ENCODE measurements at places on chromosomes 1 and 21.
A peak's percentile ranks its signal among the peaks of the same experiment; 100 is the strongest.

DNA sequence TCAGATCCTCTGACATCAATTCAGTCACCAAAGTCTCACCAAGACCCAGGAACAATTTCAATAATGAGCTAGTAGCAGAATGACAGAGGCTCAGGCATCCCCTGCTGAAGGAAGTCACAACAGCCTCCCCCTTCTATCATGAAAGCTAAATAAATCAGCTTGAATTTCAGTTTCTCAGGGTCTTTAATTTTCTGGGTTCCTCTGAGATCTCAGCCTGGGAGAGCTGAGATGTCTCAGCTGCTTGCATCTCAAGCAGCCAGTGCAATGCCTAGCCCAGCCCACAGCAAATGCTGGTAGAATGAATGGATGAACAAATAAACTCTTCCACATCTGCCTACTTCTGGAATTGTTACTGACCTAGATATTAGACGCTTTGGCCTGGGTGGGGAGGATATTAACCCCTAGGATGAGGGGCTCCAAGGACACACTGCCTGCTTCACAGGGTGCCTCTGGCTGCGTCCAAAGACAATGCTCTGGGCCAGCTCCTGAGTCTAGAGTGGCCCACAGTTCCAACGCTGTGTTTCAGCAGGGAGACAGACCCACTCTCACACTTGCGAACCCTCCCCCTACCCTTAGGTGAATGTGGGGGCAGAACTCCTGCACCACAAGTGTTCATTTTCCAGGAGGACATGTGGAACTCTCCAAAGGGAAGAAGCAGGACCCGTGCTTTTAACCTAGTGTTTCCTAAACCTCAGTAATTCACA, 11.2 kb upstream of the LORICRIN start:
- DNase-seq = no peak

DNA sequence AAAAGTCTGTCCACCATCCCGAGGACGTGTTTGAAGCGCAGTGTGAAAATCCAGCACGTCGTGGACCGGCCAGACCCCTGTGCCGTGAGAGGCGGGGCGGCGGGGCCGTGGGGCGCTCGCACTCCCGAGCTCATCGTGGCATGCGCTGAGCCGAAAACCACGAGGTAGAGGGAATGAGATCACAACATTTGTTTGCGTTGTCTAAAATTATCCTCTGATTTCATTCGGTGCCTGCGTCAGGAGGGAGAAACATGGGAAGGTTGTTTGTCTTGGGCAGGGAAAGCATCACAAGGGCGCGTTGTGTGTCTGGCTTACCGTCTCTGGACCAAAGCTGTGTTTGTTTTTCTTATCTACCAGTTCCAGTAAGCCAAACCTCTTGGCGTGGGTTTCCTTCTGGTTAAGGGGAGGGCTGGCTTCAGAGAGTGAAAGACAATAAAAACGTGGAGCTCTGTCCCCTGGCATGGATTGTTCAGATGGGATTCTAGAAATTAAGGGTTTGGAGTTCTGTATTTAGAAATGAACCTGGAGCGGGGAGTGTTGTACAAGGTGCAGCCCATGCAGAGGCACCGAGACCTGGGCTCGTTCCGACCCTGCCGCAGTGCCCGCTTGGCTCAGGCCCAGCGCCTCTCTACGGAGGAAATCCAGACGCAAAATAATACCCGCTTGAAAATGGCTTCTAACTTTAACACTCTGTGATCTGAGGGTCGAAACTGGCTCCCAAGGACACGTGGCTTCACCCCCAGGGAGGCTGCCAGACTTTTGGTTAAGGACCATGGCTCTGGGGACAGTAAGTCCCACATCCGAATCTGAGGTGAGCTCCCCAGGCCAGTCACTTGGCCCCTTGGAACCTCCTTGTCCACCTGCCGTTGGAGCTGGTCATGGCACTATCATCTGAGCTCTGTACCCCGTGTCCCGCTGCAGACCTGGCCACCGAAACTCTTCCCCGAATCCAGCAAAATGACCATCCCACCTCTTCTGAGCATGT, 68.7 kb upstream of the FAM3B start:
- peak; percentile 22 for DNase-seq

- no peak for DNase-seq
These were observed 9.8 kb downstream of the C1orf35 start for GRCh38 chr1:228093050-228093906.

- no peak for DNase-seq
These were observed 47.0 kb downstream of the MRPL39 start for GRCh38 chr21:25560271-25560685.

GRCh38 chr1:19800076-19800804, 524 bp upstream of the TMCO4 start:
- no peak for DNase-seq

- peak; percentile 79 for DNase-seq
These were observed 21.4 kb upstream of the FASLG start for GRCh38 chr1:172637522-172637921.

DNA sequence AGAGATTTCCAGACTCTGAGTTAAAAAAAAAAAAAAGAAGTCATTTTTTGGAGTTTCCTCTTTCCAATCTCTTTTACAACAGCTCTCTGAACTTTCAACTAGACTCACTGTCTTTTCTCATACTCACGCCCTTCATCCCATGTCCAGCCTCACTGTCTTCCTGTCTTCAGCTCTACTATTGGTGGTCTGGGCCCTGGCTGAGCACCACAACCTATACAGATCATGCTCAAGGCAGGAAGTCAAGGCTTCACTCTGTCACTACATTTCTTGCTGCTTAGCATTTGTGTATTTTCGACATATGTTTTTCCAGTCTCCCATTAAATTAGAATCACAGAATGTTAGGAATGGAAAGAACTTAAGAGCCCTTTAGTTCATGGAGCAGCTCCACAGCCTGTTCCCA, 106.4 kb upstream of the PPP2R5A start:
- DNase-seq = no peak

DNA sequence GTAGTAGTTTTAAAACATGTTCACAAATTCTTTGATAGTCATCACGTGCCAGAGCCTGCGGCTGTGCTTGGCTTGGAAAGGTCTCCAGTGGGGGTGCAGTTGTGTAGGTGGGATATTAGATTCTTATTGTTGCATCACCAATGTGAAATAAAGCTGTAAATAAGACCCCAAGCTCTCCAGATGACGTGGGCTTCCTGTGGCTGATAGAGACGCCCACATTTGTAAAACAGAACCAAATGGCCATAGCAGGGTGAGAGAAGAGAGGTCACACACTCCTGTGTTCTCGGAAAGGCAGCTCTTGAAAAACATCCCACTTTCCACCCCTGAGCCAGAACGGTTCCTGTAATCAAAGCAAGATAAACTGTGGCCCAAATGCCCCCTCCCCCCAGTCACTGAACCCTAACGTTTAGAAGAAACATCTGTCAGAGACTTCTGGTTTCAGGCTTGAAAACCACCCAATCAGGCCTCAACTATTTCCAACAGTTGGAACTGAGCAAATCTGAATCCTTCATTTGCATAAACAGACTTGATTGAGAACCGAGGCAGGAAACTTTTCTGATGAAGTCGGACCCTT, 6.6 kb upstream of the NTPCR start:
- DNase-seq = no peak

DNA sequence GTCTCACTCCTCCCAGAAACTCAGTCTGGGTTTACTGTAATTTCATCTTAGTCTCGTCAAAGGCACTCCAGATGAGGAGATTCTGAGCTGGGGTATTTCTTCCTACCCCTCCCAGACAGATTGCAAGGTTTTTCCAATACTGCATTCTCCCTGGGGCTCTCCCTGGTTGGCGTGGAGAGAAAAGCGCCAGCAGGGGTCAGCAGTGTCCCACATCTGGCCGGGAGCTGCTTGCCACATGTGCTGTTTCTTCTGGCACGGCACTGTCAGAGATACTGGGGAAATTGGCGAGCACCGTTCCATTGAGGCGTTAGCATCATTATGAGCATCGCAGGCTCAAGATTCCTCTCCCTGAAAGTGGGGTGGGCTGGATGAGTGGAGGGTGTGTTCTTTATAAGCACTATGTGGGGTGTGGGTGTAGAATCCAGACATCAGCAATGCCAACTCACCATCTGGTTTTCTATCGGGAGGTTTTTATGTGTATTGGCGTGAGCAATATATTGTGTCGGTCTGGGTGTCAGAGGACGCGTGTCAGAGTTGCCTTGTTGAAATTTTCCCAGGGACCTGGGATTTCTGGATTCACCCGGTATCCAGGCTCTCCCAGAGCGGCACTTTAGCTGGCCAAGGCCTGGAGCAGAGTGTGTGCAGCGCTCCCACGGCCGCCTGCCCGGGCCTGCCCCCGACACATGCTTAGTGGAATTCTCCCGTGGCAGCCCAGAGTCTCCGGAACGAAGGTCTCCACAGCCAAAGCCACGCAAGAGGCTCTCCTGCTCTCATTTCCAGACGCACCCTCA, 8.0 kb upstream of the NAV1 start:
- peak; percentile 87 for DNase-seq

- DNase-seq = no peak
These were observed 15.7 kb downstream of the COL6A2 start for GRCh38 chr21:46113497-46114176.

Data from K562 (cell line).